ENCODE measurements at places on chromosomes 7 and 10.

DNA sequence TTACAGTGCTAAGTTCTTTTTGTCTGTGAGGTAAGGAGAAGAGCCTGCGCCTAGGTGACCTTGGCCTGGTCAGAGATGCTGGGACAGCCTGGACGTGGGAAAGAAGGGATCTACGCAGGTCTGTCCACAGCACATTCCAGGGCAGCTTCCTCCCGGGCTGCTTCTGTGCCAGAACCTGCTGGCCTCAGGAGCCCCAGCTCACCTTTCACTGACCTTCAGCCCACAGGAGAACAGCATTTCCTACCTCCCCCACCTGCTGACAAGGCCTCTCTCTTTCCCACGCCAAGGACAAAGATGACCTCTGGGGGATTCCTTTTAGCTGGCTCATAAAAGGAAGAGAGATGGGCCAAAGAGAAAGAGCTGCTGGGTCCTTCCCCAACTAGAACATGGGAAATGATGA lies 260.6 kb downstream of the KCNMA1 start:
- no peak for DNase-seq

DNA sequence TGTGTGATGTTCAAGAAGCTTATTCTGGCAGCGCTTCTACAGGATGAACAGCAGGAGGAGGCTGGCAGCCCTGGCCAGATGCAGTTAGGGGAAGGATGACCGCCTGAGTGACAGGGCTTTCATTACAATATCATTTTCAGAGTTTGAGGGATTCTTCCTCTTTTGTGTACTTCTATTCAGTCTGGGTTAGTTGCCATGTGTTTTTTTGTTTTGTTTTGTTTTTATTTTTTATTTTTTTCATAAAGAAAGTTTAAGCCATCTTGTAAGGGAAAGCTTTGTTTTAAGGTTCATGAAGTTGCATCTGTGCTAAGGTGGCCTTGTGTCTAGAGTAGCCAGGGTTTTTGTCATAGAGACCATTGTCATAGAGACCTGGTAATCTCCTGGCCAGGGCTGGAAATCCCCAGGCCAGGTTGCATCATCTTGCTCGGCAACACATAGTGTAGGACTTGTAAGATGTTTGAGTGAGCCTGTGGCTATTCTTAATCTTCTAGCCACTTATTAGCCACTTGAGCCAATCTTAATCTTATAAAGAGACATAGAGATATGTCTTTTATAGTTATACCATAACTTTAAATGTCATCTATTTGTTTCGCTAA lies 230.5 kb upstream of the TMEM229A start:
- no peak for DNase-seq

DNA sequence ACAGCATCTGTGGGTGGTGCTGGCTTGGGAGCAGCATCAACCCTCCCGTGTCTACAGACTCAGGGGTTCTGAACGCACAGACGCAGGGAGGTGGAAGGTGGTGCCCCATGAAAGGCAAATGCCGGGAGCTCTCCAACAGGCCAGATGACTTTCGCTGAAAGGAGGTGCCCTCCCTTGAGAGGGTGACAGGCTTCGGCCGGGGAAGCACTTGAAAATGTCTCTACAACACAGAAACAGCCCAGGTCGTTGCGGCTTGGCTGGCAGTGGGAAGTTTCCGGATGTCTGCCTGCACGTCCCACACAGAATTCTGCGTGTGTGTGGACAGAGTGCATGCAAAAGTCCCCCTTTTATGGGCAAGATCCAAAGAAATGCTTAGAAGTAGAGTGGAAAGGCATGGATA lies 239.6 kb downstream of the SKAP2 start:
- DNase-seq: no peak

DNA sequence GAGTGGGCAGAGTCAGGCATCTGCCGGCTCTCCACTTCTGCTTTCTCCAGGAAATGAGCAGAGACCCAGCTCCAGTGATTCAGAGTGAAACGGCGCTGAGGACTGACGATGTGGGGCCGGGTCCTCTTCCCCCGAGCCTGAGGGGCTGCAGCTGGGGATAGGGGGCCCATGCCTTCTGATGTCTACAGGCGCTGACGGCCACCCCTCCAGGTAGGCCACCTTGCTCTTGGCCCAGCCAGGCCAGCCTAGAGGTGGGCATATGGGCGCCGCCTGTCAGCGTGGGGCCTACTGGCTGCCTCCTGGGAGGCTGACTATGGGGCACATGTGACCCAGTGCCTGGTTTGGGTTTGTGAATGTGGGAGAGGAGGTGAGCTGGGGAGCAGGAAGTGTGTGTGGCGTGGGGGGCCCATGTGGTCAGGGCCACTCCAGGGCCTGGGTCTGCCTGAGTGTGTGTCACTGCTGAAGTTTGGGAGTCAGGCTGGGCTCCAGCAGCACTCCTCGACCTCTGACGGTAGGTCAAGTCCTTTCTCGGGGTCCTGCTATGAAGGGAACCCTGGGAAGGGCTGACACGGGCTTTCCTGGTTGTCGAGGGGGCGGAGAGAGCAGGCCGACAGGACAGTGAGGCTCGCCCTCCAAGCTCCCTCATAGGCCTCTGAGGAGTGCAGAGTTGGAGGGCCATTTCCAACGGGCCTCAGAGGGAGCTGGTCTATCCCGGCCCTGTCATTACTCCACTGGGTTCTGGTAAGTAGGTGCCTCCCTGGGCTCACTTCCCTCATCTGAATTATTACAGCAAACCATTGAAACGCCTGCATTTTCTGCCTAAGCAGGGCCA lies at the start of gene WDFY4:
Gene WDFY4, plus strand, starts transcription at position 82 of the 832 bp plus-strand sequence. CDS start 24,860 bp downstream, outside the sequence.
- no peak for DNase-seq

DNA sequence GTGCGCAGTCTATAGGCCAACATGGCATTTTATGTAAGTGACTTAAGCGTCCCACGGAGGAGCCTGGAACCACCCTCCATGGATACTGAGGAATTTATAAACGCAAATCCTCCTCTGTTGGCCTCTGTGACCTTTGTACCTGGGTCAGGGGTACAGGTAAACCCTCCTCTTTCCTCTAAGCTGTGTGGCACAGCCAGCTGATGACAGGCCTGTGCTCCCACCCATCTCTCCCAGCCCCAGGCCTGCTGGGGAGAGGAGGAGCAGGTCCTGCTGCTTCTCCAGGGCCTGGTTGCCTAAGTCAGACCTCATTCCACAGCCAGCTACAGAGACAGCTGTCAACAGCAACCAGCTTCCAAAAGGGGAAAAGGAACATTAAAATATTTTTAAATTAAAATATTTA lies 5.0 kb downstream of the AVPI1 start:
- no peak for DNase-seq

- no peak for DNase-seq
Observed at GRCh38 chr10:48414778-48415177, 108.3 kb downstream of the MAPK8 start.

- no peak for DNase-seq
Observed at GRCh38 chr7:130146693-130147405, 58.4 kb downstream of the TMEM209 start.

DNA sequence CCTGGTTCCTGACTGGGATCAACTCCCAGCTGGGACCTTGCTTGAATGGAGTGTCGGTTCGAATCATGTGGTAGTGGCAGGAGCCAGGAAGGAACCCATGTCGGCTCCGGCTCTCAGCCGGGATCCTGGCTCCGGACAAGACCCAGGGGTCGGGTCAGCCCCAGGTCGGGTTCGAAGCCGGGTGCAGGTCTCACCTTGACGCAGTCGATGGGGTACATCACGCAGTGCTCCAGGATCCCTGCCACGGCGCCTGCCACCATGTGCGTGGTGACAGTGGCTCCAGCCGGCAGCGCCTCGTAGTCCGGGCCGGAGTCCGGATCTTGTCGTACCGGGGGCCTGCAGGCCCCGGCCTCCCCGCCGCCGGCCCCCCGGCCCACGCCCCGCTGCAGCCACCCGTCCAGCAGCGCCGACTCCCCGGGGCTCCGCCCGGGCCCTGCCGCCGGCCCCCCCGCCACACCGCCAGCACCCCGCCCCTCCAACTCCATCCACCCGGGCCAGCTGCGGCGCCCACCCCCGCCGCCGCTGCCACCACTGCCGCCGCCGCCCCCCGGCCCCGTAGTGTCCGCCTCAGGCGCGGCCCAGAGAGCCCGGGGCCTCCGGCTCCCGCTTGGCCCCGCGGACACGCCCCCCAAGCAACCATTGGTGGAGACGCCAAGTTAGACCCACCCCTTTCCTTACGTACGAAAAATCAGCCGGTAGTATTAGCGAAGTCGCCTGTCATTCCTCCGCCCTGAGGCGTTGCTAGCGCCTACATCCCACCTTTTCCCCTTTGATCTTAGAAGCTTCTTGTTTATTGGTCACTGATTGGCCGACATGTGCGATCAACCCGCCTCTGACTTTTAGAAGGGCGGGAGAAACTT lies at the start of gene SLC25A28:
Gene SLC25A28, minus strand, starts transcription at position 589 of the 860 bp plus-strand sequence. Its CDS starts 104 bp downstream, at position 485.
- peak; percentile 99 for DNase-seq

DNA sequence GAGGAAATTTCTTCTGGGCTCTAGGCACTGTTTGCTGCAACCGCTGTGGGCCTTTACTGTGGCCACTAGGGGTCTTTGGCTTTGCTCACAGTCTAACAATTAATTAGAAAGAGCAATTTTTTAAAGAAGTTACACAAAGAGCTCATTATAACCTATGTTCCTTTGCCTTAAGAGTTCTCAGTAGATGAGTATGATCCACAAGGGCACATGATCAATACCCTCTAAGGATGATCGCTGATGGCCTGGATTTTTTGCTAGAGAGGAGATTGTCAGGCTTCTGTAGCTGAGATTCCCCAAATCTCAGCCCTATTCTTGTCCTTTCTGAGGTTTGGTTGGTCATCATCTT lies 80.8 kb upstream of the RHOBTB1 start:
- peak; percentile 27 for DNase-seq

- no peak for DNase-seq
Observed at GRCh38 chr7:131074585-131074984, 253.1 kb upstream of the MKLN1 start.

GRCh38 chr10:49518566-49518965 lies 20.4 kb downstream of the ERCC6 start:
- DNase-seq: no peak

GRCh38 chr10:31374146-31374696 lies 55.2 kb downstream of the ZEB1 start:
- peak; percentile 27 for DNase-seq

- no peak for DNase-seq
Observed at GRCh38 chr7:112360681-112361080, 89.6 kb upstream of the IFRD1 start.

GRCh38 chr7:4065190-4065589 lies 616.9 kb upstream of the FOXK1 start:
- DNase-seq: no peak

All from NCI-H446 (cell line).